ENCODE measurements at places on chromosomes 3 and 15. TPM values are rescaled to one million over a fixed set of nuclear protein-coding genes. Genes with fewer than 3 reads are reported as not detected.

DNA sequence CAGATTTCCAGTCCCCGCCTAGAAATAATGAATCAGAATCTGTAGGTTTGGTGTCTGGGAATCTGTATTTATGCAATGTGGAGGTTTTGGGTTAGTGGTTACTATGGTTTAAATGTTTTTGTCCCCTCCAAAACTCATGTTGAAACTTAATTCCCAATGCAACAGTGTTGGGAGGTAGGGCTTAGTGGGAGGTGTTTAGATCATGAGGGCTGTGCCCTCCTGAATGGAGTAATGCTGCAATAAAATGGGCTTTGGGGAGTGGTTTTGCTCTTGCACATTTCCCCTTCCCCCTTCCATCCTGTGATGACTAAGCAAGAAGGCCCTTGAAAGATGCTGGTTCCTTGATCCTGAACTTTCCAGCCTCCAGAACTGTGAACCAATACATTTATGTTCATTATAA lies 9.2 kb upstream of the RFC4 start:
- DNase-seq, result no peak

- no peak for DNase-seq
Measured at GRCh38 chr15:63349156-63349555, 32.5 kb downstream of the CA12 start.

DNA sequence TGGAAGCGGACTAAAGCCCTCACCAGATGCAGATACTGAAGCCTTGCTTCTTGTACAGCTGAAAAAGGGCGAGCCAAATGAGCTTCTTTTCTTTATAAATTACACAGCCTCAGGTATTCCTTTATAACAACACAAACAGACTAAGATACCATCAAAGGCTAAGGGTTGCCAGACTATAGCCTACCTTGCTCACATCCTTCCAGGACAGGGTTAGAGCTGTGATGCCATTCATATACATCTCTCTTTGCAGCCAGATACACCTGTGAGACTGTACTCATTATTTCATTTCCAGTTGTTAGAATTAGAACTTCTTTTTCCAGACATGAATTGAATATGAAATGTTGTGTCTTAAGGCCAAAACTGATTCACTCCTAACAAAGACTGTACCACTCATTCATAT lies 262.8 kb upstream of the NR2F2 start:
- DNase-seq, result no peak

DNA sequence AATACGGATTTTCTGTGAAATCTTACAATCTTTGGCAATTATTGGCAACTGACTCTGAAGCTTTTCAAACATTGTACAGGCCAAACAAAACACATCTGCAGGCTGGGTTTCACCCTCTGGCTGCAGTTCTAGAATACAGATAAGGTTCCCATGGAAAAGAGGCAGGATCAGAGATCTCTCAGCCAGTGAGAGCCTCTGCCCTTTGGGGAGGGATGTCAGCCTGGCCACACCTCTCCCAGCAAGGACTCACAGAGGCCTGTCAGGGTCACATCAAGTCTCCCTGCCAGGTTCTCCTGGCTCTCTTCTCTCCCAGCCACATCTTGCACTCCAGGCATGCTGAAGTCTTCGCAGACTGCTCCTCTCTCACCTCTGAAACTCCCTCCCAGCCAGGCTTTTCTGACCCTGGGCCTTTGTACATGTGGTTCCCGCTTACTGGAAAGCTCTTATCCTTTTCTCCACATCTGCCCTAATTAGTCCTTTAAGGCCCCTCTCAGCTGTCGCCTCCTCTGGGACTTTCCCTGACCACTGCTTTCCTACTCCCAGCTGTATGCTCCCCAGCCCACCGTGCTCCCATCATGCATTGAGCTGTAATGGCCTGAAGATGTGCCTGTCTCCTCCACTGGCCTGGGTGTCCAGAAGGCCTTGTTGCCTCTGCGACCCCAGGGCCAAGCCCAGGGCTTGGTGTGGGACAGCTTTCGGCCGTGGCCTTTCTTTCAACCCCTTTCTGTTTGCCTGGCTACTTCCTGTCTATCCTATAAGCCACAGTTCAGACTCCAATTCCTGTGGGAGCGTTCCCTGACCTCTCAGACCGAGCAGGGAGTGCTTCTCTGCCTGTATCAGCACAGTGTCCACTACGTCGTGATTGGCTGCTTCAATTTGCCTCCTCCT lies 4.3 kb downstream of the RBP1 start:
- DNase-seq, result no peak

- DNase-seq, result no peak
Measured at GRCh38 chr3:56878074-56878473, 76.3 kb upstream of the ARHGEF3 start.

DNA sequence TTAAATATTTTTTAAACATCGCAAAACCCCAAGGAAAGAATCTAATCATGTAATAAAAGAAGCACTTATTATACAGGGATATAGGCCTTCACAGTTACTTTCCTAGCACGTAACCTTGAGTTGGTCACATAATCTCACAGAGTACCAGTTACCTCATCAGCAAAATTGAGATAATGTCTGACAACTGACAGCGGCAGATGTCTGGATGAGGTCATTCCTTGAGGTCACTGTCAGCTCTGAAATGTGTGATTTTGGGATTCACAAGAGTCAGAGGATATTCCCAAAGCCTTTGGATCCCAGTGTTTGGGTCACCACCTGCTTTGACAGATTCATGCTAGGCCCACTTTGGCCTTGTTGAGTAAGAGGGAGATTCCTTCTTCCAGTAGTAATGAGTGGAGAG lies 151.4 kb upstream of the SEMA6D start:
- DNase-seq, result no peak

DNA sequence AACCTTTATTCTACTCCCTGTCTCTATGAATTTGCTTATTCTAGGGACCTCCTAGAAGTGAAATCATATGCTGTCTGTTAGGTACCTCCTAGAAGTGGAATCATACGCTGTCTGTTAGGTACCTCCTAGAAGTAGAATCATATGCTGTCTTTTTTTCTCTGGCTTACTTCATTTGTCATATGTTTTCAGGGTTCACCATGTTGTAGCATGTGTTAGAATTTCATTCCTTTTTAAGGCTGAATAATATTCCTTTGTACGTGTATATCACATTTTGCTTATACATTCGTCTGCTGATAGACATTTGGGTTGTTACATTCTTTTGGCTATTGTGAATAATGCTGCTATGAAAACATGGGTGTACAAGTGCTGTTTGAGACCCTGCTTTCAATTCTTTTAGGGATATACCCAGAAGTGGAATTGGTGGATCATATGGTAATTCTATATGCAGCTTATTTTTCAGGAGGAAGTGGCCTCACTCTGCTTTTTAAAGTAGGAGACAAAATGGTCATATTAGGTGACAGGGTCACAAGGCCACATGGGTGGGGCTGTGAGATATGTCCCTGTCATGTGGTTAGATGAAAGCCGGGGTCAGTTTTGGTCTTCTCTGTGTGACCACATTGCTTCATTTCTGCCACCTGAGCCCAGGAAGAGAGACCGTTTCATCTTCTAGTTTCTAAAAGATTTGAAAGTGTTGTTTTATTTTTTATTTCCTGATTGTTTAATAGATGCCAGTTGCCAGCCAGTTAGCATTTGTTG lies 76.7 kb downstream of the FLNB start:
- DNase-seq, result no peak

- no peak for DNase-seq
Measured at GRCh38 chr3:176376531-176376930, 820.8 kb downstream of the TBL1XR1 start.

- DNase-seq, result no peak
Measured at GRCh38 chr3:119731560-119732343, 28.9 kb downstream of the CFAP91 start.

DNA sequence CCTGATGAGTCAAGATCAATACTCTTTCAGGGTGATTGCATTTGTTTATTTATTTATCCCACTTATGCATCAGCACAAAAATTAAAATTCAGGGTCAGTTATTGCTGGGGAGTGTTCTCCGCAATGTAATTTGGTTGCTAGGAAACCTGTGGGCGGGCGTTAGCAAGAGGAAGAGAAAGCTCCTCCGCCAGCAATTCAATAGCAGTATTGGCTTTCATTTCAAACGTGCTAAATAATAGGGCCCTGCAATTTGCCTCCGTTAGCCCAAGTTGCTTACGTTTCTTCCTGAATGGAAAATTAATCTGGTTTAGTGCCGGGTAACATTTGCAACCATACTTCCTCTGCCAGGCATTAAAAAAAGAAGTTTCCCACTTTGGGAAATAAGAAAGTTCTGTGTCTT lies 35.5 kb upstream of the PLCL2 start:
- DNase-seq, result no peak

DNA sequence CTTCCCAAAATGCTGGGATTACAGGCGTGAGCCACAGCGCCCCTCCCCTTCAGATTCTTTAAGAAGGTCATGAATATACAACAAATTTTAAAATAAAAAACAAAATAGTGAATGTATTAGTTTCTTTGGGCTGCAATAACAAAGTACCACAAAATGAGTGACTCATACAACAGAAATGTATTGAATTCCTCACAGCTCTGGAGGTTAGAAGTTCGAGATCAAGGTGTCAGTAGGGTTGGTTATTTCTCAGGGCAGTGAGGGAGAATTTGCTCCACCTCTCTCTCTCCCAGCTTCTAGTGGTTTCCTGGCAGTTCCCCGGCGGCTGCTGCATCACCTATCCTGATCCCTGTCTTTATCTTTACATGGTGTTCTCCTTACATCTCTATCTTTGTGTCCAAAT lies 804.0 kb downstream of the ROBO1 start:
- DNase-seq, result no peak

DNA sequence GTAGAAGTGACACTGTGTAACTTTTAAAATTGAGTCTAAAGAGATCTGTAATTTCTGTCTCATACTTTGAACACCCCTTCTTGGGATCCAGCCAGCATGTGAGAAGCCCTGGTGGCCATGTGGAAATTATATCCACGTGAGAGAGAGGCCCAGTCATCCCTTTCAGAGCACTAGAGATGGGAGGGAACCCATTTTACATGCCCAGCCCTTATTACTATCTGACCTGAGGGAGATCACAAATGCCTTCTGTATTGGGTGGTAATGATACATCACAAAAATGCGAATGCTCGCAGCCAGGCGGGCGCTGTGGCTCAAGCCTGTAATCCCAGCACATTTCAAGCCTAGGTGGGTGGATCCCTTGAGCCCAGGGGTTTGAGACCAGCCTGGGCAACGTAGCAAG lies 27.3 kb upstream of the TRAK1 start:
- no peak for DNase-seq

GRCh38 chr3:87437765-87438164 lies 161.4 kb upstream of the POU1F1 start:
- no peak for DNase-seq

DNA sequence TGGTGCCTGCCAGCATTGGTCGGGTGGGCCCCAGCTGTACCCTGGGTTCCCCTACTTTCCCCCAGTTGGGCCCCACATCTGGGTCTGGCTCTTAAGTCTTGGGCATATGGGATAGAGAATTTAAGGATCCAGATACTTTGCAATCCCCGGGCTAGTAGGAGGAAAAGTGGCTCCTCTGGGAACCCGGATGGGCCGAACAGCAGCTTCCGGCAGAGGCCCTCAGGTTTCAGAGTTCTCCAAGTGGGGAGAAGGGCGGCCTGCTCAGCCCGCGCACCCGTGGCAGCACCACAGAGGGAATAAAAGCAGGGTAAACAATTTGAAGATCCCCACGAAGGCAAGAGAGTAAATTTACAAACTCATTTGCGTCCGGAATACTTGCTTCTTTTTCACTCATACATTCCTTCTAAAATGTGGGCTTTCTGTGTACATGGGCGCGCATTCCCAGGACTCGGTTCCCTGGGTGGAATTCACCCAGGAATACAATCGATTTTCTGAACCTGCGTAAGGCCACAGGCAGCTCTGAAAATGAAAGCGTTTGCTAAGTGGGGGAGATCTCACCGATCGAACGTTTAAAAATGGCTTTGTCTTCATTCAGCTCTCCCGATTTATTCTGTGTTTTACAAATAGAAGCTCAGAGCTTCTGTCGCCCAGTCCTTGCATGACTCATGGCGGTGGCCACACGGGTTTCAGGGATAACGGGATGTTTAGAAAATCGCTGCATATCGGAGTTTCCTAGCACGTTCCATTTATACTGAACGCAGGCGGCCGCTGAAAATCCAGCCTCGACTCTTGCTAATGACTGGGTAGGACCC lies 74.0 kb upstream of the POLG start:
- DNase-seq, result no peak

DNA sequence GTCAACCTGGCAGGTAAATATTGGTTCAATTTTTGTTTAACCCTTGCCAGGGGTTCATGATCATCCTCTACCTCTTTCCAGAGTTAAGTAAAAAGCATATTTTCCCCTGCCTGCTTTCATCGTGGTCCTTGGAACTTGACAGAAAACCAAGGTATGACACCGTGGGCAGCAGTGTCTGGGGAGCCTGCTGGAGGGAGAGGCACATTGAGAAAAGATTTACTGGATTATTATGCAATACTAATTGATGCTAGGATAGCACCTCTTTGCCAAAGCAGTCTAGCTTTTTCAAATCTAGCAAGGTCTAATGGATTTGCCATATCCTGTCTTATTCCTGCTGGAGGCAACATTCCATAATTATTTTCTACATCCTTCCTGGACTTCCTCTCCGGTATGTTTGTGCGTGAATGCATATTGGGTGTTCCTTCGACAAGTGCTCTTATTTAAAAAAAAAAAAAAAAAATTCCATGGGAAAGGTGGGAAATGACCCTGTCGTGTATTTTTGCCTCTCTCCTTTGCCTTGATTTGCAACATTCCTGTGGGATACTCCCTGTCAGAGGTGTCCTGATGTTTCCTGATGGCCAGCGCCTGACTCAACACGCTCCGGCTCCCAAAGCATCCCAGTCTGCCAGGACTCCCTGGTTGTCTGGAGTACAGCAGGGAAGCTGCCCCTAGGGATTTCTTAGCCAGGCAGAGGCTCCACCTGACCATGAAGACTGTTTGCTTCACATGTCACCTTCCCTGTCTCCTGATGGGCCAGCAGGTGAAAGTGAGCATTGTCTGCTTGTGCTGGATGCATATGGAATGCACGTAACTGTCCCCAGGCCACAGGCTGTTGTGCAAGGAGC lies 6.3 kb downstream of the BHLHE40 start:
- DNase-seq, result no peak

- no peak for DNase-seq
Measured at GRCh38 chr3:114379266-114379665, 85.4 kb downstream of the TIGIT start.

- DNase-seq, result no peak
Measured at GRCh38 chr15:61275901-61276300, 46.8 kb upstream of the RORA start.

DNA sequence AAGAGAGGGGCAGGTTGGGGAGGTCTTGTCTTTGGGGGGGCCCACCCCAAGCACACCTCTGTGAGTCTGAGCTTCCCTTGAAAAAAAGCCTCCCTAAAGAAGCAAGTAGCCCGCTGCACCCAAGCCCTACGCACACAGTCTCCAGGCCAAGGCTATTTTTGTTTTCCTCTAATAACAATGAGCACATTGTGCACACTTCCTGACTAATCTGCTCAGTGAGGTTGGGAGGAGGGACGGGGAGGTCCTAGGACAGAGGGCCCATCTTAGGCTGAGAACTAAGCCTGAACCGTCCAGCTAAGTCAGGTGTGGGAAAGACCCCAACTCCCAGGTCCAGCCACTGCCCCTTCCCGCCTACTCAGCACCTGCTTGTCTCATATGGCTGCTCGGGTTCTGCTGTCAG lies 87.2 kb downstream of the HMG20A start:
- no peak for DNase-seq

- DNase-seq, result no peak
Measured at GRCh38 chr3:52249683-52250082, 4.1 kb downstream of the PPM1M start.

Gene SH2D7
- total RNA-seq, result not detected

Gene GTF2A2
- total RNA-seq, result 80.9 TPM

Gene LIPC
- total RNA-seq, result 12.9 TPM

Gene UBE2E2
- 32.5 TPM for total RNA-seq

Gene RFX7
- 4.8 TPM for total RNA-seq

Gene GHRL
- total RNA-seq, result not detected
